Heart left ventricle (tissue), 16 donors: ENCODE measurements at places on chromosomes 4 and X. TPM values are rescaled to one million over a fixed set of nuclear protein-coding genes. Genes with fewer than 3 reads are reported as not detected.

ALAS2 gene
- total RNA-seq, result 1.1 TPM

ARX gene
- not detected for total RNA-seq

FAM241A gene
- 7.8 TPM for total RNA-seq

INTS6L gene
- 1.7 TPM for total RNA-seq

GPR34 gene
- 3.6 TPM for total RNA-seq

VCX3A gene
- total RNA-seq, result not detected

WAS gene
- total RNA-seq, result 1.7 TPM

GPC3 gene
- total RNA-seq, result 3.2 TPM

GRCh38 chr4:179843370-179843769 lies 2399.8 kb upstream of the TENM3 start:
- DNase-seq, result no peak

DNA sequence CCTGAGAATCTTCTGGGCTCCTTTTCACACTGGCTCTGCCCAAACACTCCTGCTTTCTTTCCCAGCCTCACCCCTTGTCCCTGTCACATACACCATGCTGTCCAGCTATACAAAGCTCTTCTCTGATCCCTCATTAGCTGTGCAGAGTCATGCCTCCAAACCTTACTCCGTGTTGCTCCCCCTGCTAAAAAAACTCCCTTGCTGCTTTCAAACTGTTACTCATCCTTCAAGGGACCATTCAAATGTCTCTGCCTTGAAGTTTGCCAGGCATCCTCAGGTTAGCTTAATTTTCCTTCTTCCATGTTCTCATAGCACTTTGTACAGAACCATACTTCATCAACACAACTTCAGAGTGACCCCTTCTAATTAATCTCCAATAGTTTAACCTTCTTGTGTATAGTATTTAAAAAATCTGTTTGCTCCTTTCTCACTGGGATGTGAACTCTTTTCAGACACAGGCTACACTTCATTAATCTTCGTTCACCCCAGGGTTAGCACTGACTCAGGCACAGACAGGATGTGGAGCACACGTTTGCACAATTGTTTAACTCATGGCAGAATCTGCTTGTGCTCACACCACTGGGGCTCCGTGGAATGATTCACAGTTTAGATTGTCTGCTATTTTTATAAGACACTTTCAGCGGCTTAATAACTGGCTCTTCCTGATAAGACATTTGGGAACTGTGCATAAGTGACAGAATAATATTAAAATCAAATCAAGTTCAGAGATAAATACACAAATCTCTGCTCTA lies 21.4 kb upstream of the SEL1L3 start:
- no peak for DNase-seq

DNA sequence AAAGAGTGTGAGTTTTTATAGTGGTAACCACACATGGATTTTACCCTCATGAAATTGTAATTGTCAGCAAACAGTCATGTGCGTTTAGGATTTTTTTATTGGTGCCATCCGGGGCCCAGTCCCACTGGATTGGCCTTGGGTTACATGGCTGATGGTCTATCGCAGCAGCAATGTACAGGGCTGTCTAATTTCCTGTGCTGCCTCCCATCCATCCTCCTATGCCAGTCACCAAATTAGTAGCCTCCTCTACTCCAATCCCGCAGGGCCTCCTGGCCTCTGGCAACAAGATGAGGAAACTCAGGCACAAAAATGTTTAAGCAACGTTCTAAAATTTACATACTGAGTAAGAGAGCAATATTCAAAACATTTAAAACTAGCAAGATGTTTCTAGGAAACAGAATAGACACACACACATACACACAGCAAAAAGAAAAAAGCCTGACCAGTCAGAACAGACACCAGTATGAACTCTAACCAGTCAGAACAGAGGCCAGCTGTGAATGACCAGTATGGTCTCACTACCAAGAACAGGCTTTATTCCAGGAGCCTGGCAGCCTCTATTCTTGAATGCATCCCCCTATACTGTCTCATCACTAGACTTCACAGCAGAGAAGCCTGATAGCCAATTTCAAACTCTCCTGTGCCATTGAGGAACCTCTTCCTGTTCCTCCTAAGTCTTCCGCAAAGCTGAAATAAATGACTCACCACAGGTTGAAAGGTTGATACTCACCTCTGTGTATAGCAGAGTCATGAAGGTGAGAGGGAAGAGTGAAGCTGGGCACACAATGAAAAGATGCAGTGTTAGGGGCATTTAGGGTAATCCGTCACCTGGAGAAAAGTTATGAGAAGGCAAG lies 42.6 kb downstream of the CHRNA9 start:
- DNase-seq, result no peak

DNA sequence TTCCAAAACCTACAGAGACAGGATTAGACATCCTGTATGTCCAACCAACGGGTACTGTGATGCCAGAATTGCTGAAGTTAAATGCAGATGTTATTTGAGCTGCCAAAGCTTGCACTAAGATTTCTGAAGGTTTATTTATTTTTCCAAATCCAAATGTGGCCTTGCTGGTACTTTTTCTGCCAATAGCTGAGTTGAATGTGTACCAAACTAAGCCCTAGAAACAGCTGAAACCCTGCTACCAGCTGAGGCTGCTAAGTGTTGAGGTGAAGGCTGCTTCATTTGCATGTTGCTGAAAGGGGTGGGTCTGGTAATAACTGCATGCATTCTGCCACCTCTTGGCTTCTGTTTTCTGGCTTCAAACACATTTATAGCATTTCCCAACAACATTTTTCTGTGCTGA lies 366.5 kb downstream of the FAT4 start:
- no peak for DNase-seq

DNA sequence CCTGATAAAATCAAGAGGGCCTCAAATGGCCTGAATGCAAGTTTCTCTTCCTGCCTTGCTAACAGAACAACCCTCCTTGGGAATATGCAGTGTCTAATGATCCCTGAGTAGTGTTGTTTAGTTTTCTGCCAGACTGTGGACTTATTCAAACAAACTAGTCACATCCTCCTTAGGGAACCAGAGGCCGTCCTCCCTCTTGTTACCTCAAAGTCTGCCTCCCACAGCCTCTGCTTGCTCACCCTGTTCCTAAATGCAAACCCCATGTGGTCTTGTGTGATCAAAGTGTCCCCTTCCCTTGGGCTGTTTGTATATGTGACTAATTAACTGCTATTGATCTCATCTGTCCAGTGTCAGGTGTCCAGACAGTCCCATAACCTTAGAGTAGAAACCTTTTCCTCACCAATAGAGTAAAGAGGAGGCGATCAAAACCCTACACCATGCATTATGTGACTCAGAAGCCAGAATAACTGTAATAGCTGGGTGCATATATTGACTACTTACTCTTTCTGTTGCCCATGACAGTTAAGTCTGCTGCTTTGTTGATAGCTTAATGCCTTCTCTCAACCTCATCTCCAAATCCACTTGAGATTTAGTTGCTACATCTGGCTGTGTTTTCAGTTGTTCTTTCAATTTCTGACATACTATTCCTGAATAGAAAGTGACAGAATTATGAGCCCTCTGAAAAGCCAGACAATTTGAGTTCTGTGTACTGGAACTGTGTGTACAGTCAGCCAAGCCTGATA lies 473.0 kb upstream of the NWD2 start:
- no peak for DNase-seq

DNA sequence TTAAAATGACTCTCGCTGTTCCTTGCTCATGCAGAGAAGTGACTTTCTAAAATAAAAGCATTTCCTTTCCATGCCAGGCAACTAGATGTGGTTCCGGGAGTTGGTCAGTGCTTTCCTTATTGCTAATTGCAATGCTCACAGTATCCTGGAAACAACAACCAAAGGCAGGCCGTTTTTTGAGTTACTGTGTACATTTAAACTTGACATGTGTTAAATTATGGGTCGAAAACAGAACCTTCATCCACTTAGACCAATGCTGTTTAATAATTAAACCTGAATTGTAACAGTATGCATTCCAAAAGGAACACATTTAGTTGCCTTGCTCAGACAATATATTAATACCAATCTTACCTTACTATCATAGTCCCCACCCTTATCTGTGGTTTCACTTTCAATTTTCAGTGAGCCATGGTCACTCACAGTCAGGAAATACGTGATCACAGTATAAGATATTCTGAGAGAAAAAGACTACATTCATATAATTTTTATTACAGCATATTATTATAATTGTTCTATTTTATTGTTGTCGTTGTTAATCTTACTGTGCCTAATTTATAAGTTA lies 102.6 kb downstream of the HS6ST2 start:
- DNase-seq, result no peak

GRCh38 chr4:181982437-181982836 lies 260.8 kb upstream of the TENM3 start:
- DNase-seq, result no peak

GRCh38 chr4:113646442-113646822 lies 115.1 kb downstream of the CAMK2D start:
- DNase-seq, result no peak

DNA sequence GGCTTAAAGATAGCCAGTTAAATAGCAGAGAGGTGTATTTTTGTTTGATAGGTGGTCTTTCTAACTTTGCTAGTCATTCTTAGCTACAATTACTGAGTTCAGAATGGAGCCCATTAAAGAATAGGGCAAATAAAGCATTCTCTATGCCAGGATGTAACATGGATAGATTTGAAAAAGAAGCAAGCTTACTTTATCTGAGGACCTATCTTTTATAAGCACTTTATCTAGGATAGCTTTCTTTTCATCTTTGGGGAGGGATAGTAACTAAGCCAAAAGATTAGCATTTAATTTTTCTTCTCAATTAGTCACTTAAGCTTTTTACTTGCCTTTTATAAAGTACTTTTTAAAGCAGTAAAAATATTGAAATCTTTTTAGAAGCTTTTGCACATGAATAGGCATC lies 1148.0 kb upstream of the DIAPH2 start:
- DNase-seq, result no peak

GRCh38 chrX:131316260-131316659 lies 27.2 kb upstream of the IGSF1 start:
- DNase-seq, result no peak

DNA sequence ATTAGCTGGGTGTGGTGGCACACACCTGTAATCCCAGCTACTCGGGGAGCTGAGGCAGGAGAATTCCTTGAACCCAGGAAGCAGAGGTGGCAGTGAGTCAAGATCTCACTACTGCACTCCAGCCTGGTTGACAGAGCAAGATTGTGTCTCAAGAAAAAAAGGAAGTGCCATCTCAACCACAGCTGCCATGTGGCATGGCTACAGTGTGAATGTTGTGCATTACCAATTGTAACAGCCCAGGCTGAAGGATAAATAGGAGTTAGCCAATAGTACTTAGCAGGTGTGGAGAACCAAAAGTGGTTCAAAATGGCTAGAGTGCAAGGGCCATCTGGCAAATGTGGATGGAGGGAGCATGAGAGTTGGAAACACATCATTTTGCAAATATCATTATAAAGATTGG lies 28.9 kb downstream of the SLC25A5 start:
- no peak for DNase-seq

- no peak for DNase-seq
Observed at GRCh38 chr4:86957215-86957614, 22.4 kb downstream of the AFF1 start.

GRCh38 chrX:53362449-53362848 lies 60.0 kb downstream of the SMC1A start:
- DNase-seq, result no peak

- no peak for DNase-seq
Observed at GRCh38 chr4:2847302-2847871, 3.7 kb downstream of the ADD1 start.

DNA sequence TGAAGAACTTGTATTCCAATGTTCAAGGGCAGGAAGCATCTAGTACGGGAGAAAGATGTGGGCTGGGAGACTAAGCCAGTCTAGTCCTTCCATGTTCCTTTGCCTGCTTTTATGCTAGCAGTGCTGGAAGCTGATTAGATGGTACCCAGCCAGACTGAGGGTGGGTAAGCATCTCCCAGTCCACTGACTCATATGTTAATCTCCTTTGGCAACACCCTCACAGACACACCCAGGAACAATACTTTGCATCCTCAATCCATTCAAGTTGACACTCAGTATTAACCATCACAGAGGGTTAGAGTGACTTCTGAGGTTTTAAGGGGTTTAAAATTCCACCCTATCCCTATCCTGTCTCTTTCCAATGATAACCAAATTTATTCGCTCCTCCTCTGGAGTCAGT lies 6.5 kb downstream of the HMGN5 start:
- no peak for DNase-seq

DNA sequence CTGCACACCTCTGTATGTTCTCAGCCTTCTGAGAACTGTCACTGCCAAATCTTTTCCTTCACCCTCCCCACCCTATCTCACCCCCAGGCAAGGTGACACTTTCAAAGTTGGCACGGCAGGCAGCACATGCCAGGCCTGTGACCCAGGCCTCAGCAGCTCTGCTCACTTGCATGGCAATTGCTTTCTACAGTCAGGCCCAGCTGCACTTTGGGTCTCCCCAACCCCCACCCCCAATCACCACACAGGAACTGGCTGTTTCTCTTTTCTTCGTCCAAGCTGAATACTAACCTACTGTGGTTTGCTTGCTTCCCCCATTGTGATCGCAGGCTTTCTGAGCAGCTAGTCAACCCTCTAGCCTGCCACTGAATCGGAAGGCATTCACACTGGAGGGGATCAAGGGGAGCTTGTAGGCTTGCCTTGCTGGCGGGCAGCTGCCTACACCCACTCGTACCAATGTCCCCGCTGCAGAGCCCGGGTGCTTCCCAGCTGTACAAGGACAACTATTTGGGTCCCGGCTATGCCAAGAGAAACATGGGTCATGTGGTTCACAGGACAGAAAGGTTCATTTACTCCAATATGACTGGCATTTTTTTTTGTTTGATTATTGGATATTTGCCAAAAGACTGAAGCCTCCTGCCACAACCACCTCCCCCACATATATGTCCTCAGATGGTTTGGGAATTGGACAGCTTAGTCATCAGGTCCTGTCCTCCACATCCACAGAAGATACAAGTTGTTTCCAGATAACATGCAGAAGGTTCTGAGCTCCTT lies 28.1 kb downstream of the SLC25A43 start:
- peak; percentile 53 for DNase-seq

DNA sequence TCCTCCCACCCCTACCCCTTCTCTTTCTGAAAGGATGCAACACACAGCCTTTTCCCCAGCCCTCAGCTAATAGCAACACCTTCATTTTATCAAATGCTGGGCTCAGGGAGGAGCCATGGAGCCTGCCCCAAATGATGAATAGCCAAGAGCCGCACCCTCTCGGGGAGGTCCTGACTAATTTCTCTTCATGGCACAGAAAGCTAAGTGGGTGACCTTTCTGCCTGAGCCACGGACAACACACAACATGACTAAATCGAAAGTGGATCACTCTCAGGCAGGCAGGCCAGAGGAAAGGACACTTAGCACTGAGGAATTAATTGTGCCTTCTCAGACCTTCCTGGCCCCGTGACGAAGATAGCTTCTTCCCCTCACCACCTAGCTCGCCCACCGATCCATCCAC lies 165.1 kb upstream of the RAI2 start:
- DNase-seq, result peak; percentile 41

DNA sequence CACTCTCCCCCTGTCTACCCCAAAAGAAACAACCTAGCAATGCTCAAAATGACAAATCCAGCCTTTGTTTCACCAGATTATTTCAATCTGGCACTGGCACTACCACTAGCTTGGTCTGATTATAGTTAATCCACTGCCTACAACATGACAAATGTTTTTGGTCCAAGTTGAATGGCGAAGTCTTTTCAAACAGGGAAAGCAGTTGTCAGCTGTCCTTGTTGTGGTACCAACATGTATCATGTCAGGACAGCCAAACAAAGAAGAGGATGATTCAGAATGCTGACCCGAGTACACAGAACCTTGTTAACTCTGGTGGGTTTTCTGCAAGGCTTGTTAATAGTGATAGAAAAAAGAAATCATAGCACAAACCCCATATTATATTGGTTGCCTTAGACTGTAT lies 160.8 kb upstream of the ANK2 start:
- no peak for DNase-seq
